ENCODE measurements at places on chromosomes 2 and 18.

- no peak for DNase-seq
These were observed 8.4 kb downstream of the ITSN2 start for GRCh38 chr2:24351981-24352380.

- DNase-seq = no peak
These were observed 120.6 kb upstream of the UGP2 start for GRCh38 chr2:63721082-63721424.

GRCh38 chr2:197838036-197838435 lies 33.6 kb downstream of the PLCL1 start:
- no peak for DNase-seq

DNA sequence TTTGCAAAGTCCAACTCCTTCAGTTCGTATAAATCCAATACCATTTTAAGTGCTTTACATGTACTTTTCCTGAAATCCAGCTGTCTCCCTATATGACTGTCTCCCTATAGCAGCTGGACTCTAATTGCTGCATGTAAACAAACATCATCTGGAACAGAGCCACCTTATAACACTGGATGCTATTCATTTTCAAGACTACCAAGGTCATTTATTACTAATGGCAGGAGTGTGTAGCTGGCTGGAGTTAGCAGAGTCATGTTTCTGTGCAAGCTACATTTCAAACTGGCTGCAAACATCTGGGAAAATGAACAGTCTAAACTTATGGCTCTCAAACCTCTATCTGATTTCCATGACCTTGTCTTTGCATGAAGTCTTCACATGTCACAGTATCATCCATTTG lies 575.2 kb downstream of the PIK3C3 start:
- DNase-seq = no peak

GRCh38 chr2:63571291-63571690 lies 17.0 kb downstream of the WDPCP start:
- no peak for DNase-seq

GRCh38 chr2:168805615-168806014 lies 3.2 kb downstream of the NOSTRIN start:
- DNase-seq = no peak

GRCh38 chr2:224909885-224910573 lies 132.2 kb downstream of the DOCK10 start:
- peak; percentile 62 for DNase-seq

GRCh38 chr2:231483398-231484329 lies 19.4 kb upstream of the NCL start:
- no peak for DNase-seq

DNA sequence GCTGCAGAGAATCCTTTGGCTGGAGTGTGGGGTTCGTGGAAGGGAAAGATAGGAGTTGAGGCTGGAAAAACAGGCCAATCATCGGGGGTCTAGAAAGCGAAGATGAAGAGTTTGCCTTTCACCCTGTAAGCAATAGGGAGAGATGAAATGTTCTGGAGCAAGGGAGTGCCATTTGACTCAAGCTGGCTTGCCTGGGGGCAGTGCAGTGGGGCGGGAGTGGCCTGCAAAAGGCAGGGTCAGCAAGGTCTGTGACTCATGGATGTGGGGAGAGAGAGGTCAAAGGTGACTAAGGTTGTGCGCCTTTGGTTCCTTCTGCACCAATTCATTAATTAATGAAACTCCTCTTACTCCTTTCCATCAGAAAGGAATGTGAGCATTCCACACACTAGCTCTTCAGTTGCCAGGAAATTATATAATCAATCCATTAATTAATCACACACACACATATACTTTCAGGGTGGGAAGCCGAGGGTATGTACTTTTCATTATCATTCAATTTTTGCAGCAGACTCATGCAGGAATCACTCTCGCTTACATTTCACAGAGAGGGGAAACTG lies 227.6 kb downstream of the MYCN start:
- no peak for DNase-seq

GRCh38 chr2:24048769-24049484 lies 614 bp upstream of the FKBP1B start:
- no peak for DNase-seq

DNA sequence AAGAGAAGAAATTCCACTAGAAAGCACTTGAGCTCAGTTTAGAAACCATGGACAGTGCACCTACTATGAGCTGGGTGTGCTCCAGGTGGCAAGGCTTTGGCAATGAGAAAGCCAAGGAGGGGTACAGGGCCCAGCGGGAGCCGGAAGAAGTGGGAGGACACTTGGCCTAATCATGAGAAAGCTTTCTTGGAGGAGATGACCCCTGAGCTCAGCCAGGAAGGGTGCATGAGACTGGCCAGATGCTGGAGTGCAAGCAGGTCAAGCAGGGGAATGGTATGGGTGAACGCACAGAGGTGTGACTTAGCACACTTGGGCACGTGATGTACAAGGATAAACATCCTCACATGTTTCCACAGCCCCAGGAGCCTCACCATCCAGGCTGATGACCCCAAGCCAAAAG lies 97.2 kb upstream of the GLI2 start:
- DNase-seq = no peak

DNA sequence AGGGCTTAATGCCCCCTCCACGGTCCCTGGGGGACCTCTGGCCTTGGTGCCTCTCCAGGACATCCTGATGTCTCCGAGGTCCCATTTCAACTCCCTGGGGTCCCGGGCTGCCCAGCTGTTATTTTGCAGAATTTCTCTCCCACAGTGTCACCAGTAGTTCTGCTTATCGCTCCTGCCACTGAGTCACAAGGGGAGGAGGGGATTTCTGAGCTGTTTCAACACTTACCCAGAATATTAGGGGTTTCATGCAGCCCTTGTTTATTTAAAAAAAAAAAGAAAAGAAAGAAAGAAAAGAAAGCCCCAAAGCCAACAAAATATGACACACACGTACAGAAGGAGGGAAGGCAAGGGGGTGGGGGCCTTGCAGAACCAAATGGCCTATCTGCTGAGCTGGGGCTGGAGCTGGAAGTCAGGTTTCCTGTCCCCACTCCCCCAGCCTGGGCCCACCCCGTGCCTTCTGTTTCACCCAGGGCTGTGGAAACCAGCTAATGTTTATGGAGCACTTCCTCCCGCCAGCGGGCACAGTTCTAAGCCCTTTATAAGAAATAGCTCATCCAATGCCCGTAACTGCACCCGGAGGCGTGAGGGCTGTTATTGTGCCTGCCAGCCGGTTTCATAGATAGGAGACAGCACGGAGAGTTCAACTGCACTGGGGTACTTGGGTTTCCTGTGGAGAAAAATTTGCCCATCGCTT lies 8.4 kb upstream of the ARID5A start:
- DNase-seq = peak; percentile 70

- no peak for DNase-seq
These were observed 114.2 kb downstream of the ICA1L start for GRCh38 chr2:202757339-202757738.

DNA sequence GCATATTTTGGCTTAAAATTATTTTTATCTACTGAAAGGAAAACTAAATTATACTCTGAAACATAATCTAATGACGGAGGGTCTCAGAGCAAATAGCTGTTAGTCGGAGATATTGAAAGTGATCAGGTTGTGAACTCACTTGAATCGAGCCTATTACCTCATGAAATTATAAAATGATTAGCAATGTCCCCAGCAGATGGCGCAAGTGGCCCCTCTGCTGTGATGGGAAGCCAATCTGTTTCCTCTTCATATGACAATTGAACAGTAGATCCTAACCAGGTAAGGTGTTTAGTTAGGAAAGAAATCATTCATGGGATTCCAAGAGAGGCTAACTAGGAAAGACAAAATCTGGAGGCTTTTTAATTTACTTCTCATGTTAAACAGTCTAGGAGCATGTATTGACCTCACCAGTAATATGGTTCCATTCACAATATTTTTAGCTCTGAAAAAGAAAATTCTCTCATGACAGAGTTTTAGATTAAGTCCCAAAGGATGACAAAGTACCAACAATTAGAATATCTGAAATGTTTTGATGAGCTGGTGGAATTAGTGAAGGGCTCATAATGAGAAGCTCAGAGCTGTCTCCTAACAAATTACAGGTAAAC lies 29.9 kb upstream of the MPPE1 start:
- peak; percentile 41 for DNase-seq

- DNase-seq = no peak
These were observed 59.1 kb upstream of the TMEM178A start for GRCh38 chr2:39606585-39606984.

GRCh38 chr2:85830645-85831044 lies 58.1 kb downstream of the ST3GAL5 start:
- no peak for DNase-seq

- DNase-seq = no peak
These were observed 130.1 kb upstream of the PIEZO2 start for GRCh38 chr18:11279461-11279860.

GRCh38 chr2:137670111-137670510 lies 294.2 kb upstream of the HNMT start:
- no peak for DNase-seq

Data from HL-60 (cell line).